ENCODE measurements at places on chromosomes 13 and 19.

- DNase-seq, result no peak
Measured at GRCh38 chr13:23551213-23552008, 18.8 kb upstream of the TNFRSF19 start.

DNA sequence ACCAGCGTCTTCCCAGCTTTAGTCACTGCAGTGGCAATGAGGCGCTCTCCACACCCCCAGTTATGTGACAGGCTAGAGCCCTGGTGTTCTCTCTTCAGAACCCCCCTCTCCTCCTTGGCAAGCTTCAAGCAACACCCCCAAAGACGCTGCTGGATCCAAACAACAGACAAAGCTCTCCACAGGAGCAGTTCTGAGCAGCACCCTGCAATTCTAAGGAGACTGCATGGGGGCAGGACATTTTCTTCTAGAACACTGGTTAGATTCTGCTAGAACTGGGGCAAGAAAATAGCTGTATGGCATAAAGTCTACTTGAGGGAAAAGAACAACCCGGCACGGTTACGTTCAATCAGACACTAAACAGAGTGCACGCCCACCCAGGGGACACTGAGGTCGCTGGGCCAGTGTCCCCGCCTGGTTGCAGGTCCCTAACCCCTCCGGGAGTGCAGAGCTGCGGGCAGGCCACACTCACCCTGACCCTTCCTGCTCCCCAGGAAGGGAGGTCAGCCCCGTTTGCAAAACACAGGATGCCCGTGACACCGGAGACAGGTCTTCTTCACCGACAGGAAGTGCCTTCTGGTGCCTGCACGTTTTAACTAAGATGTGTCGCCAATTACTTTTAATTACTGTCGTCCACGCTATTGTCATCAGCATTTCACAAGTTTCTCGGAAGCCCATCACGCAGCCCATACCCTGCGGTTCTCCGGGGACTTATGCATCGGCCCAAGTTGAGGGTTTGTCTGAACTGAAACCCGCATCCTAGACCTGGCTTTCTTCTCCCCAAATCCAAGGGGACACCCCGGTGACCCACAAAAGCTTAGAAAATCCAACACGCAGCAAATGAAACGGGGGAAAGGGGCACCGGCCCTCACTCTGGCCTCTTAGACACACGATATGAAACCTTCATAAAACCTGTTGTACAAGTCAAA lies 943 bp downstream of the GJB6 start:
- DNase-seq, result peak; percentile 27

- DNase-seq, result no peak
Measured at GRCh38 chr13:74987124-74987690, 494.8 kb downstream of the TBC1D4 start.

DNA sequence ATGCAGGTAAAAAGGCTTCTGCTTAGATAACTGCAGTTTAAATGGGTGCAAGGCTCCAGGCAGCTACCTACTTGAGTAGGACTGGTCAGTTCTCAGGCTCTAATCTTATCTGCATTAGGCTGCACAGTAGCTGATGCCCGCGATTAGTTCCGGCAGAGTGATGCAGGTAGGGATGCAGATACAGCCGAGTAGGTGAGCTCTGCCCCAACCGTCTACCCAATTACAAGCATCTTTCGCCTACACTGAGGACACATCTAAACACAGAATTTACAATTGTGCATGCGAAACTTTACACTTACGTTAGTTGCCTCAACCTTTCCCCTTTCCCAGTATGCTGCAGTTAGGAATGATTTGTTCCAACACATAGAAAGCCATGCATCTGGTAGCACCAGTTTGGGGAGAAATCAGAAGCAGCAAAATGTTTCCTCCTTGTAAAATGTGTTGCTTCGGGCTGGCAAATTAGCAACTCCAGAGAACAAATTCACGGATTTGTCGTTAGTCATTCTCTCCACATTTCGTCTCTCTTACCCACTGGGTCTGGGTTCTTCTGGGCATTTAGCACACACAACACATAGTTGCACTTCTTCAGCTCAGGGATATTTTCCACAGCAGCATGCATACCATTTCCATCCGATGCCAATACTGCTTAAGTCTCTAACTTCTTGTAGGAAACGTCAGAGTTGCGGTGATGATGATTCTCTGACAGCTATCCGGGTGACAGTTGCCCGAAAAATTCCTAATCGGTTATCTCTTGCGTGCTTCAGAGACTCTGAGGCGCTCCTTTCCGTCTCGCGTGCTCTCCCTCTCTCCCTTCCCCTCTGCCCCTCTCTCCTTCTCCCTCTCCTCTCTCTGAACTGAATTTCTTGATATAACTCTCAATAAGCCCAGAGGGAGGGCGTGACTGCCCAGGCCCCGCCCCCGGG lies at the start of gene PCDH9:
PCDH9 (minus strand) TSS at position 856 of the 923 bp plus-strand sequence. CDS start 1,896 bp downstream, outside the sequence.
- DNase-seq, result no peak

GRCh38 chr13:72025836-72026235 lies 158.8 kb upstream of the DACH1 start:
- no peak for DNase-seq

GRCh38 chr19:13093407-13094105 lies 9.1 kb downstream of the LYL1 start:
- peak; percentile 84 for DNase-seq

- DNase-seq, result no peak
Measured at GRCh38 chr19:15989889-15990288, 41.1 kb downstream of the OR10H4 start.
